Heart left ventricle (tissue), 16 donors: ENCODE measurements at places on chromosomes 7 and 10.

DNA sequence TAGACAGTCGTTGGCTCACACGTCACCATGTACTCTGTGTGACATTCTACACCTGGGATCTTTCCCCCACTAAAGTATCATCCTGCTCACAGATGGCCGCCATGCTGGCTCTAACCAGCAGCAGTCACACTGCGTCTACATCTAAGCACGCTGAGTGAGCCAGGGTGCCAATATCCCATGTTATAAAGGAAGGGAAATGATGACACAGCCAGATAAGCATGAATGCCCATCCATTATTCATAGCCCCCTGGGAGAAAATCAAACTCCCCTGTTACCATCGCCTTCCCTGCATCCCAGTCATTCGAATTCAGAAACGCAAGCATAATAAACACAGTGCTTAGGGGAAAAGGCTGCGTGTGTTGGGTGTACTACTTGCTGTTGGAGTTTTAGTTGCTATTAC lies 698.2 kb upstream of the AUTS2 start:
- no peak for DNase-seq

DNA sequence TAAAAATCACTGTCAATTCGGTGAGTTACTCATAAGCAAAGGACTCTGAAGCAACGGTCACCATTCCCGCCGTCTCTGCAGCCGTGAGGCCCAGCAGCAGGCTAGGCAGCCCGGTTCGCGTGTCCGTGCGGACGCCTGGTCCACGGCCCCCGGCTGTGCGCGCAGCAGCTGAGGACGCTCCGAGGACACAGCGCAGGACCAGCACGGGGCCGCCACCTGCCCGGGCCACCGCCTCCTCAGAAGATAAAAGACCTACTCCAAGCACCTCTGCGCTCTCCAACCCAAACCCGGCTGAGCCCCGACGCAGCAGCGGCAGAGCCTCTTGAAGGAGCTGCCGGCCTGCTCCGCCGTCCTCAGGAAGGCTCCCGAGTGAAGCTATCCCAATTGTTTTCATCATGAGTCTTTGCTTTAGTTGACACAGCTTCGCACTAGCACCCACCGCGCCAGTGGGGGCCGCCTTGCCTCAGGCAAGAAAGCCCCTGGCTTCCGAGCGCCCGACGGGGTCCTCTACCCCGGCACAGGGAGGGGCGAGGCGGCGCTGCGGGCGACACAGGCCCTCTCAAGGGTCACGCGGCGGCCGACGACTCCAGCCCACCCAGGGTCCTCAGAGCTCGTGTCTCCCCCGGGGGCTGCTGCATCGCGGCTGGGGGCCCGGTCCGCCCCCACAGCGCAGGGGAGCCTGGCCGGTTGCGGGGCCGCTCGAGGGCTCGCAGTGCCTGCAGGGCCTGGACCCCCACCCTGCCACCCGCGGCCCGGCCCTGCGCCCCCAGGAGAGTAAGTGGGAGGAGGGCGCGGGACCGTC lies 16.9 kb upstream of the GPR146 start:
- no peak for DNase-seq

DNA sequence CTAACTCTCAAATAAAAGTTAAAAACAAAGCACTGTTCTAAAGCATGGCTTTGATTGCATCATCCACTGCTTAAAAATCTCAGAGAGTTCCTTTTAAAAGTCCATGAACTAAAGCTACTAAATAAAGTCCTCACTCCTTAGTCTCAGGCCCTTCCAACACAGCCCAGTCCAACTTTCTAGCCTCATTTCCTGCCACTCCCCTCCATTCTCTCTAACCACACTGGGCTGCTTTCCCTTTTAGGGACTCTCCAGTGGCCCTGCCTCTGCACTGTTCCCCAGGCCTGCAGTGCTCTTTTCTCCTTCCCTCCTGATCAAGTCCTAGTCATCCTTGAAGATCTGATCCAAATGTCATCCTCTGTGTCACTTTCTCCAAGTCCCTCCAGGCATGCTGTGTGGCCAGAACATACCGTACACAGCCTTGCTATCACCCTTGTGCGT lies 56.9 kb upstream of the PPP1R3C start:
- no peak for DNase-seq

DNA sequence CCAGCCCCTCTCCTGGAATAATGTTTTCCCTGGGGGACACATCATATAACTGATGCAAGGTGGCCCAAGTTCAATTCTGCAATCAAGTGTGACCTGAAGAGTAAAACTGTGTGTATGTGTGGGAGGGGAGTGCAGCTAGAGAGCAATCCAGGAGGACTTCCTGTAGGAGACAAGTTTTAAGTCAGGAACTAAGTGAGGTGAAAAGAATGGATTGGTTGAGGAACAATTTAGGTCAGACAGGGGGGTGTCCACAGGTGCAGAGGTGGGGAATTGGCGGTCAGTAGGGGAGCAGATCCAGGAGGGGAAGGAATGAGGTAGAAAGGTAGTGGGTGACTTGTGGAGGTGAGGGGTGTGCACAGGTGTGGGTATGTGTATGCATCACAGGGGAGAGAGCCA lies 82.6 kb downstream of the NEURL1 start:
- DNase-seq: no peak

GRCh38 chr10:74750848-74751274 lies 75.5 kb upstream of the KAT6B start:
- no peak for DNase-seq

DNA sequence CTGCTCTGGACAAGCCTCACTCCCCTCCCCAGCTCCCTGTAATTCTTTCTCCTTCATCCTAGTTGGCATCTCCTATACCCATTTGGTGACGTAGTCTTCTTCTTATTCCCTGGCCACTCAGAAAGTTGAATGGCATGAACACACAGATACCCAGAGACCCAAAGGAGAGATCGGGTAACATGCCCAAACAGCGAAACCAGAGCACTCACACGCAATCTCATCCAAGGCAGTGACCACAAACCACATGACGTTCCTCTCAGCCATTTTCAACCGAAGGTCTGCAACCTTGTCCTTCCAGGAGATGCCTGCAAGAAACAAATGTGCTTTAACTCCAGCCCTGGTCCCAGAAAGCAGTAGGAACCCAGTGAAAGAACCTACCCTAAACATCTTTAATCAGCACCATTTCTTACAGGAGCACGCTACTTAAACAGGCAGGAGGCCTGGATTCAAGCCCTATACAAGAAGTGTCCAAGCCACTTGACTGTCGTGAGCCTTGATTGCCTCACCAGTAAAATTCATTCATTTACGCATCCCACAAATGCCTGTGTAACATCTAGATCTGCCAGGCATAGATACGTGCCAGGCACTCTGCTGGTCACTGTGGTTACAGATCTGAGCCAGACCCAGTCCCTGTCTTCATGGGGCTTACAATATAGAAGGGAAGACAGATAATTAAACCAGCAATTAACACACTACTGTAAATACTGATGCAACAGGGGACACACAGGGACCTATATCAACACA lies 37.1 kb downstream of the XPNPEP1 start:
- no peak for DNase-seq

- no peak for DNase-seq
Observed at GRCh38 chr7:22442187-22442881, 57.7 kb downstream of the STEAP1B start.

GRCh38 chr10:3995302-3996210 lies 210.5 kb upstream of the KLF6 start:
- no peak for DNase-seq

DNA sequence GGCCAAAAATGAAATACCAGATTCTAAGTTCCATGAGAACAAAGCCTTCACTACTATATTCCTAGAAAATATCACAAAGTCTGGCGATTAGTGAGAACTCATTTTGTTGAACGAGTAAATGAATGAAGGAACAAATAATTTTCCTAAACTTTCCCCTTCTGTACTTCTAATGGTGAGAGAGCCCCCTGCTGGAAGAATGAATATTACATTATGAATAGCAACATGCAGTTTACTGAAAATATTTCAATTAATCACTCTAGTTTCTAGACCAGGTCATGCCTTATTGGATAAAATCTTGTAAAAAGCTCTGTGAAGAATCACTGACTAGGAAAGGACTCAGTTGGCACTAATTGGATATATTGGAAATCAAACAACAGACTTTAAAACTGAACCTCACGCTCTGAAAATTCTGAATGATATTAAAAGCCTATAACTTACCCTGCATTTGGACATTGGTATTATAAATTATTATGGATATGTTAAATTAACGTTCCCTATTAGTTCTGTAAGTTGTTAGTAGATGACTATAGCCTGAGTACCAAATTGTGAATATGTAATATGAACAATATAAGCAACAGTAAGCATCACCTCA lies 32.4 kb upstream of the MTPN start:
- DNase-seq: no peak

GRCh38 chr10:80443531-80443974 lies 10.6 kb upstream of the TSPAN14 start:
- DNase-seq: no peak

DNA sequence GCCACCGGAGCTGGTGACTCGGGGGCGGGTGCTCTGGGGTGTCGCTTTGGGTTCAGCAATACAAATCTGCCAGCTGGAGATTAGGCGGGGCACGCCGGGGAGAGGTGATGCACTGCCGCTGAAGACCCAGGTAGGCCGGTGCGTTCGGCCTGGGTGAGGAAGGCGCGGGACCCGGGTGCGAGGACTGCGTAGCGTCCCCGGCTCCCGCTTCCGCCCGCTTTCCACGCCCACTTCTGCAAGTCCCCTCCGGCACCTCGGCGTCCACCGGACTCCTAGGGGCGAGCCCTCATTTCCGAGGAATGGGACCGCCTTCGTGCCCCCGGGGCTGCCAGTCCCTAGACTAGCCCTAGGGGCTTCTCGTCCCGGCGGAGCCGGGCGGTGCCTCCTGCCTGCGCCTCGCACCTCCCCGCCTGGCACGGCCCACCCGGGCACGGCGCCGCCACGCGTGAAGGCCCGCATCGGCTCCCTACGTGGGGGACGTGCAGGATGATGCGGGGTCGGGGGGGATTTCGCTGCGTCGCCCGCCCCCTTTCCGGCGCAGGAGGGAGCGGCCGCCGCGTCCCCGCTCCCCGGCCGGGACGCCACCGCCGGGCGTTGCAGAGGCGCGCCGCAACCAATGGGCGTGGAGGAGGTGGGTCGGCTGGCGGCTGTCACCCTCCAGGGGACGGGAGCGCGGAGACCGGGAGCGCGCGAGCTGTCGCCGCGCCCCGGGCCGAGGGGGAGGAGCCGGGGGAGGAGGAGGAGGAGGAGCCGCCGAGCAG lies 40.0 kb downstream of the HK1 start:
- DNase-seq: peak; percentile 96

- no peak for DNase-seq
Observed at GRCh38 chr10:132375116-132375794, 21.7 kb upstream of the PWWP2B start.

DNA sequence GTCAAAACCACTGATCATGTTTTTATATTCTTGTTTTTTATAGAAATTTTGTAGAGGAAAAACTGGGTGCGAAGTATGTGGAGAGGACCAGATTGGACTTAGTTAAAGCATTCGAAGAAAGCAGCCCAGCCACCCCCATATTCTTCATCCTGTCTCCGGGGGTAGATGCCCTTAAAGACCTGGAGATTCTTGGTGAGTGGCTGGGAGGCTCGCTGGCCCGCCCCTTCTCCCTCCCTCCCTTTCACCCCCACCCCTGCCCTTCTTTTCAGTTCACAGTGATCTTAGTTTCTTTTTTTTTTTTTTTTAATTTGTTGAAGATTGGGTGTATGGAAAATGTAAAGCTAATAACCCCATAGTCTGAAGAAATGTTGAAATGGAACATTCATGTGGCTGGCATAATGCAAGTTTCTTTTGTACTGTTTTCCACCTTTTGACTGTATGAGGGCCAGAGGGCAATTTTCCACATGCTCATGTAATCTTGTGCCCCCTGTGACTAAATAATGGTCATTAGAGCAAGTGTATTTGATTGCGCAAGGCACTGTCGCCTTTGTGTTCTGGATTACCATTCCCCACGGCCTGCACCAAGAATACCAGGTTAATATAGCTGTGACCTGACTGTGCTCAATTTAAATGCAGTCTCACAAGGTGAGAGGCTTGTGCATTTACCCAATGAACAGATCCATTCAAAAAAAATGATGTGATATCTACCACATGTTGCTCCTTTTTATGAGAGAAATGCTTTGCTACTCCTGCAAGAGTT lies 77.7 kb downstream of the CDCA7L start:
- DNase-seq: no peak

- peak; percentile 84 for DNase-seq
Observed at GRCh38 chr7:114085592-114086501, 167.0 kb upstream of the PPP1R3A start.

GRCh38 chr10:119270762-119271366 lies 63.5 kb downstream of the GRK5 start:
- peak; percentile 92 for DNase-seq

DNA sequence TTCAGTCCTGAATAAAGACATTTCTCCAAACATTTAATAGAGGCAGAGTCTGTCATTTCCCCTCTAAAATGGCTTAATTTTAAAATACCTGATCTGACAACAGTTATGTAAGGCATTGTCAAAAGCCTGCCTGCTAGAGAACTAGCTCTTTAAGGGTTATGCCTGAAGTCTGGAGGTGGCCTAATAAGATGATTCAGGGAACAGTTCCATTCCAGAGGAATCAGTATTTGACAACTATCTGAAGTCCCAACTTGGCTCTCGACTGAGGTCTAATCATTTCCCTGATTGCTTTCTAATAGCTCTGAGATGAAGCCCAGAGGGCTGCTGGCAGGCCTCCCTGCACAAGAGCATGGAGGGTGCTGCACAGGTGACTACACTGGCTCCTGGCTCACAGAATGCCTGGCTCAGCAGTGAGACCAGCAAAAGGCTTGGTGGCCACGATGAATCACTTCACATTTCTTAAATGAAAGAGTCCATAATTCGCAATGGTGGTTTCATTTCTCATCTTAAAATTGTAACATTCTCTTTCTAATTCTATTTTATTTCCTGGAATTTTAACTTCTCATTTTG lies 509.6 kb upstream of the POM121L12 start:
- no peak for DNase-seq

DNA sequence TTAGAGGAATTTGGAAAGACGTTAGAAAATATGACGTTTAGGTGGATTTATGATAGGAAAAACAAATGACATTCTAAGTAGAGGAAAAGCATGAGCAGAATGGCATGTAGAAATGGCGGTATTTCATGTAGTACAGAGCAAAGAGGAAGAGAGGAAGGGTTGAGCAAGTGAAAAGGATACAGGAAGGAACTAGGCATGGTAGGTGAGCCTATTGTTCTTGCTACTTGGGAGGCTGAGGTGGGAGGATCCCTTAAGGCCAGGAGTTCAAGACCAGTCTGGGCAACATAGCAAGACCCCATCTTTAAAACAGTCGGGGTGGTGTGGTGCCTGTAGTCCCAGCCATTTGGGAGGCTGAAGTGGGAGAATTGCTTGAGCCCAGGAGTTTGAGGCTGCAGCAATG lies 1.2 kb downstream of the GTPBP10 start:
- DNase-seq: no peak

DNA sequence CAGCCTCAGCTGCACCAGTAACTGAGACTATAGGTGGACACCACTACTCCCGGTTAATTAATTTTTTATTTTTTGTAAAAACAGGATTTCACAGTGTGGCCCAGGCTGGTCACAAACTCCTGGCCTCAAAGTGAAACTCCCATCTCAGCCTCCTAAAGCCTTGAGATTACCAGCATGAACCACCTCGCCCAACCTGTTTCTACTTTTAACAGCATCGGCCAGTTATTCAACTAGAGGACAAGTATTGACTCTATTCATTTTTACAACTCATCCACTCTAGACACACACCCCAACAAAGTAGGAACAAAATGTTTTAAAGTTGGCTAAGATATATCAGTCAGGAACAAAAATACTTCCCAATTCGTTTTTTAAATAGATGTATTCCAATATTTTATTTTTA lies 334.8 kb downstream of the PARD3 start:
- DNase-seq: no peak
